Stimulated activated CD8-positive, alpha-beta memory T cell treated with anti-CD3 and anti-CD28 coated beads, Interleukin-12 subunit alpha, Interleukin-12 subunit beta, amount 100 ng/mL, for 4 hours (primary cell): ENCODE measurements at places on chromosomes 5 and 9.

GRCh38 chr9:134565316-134565915, 76.2 kb upstream of the COL5A1 start:
- DNase-seq = no peak

DNA sequence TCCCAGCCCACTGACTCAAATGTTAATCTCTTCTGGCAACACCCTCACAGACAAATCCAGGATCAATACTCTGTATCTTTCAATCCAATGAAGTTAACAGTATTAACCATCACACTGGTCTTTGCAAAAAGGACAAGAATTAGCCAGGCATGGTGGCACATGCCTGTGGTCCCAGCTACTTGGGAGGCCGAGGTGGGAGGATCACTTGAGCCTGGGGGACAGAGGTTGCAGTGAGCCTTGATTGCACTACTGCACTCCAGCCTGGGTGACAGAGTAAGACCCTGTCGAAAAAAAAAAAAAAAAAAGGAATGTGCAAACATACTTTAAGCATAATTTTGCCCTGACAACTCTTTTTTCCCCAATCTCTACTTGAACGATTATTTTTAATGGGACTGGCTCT, 57.9 kb upstream of the ERBIN start:
- DNase-seq = no peak

DNA sequence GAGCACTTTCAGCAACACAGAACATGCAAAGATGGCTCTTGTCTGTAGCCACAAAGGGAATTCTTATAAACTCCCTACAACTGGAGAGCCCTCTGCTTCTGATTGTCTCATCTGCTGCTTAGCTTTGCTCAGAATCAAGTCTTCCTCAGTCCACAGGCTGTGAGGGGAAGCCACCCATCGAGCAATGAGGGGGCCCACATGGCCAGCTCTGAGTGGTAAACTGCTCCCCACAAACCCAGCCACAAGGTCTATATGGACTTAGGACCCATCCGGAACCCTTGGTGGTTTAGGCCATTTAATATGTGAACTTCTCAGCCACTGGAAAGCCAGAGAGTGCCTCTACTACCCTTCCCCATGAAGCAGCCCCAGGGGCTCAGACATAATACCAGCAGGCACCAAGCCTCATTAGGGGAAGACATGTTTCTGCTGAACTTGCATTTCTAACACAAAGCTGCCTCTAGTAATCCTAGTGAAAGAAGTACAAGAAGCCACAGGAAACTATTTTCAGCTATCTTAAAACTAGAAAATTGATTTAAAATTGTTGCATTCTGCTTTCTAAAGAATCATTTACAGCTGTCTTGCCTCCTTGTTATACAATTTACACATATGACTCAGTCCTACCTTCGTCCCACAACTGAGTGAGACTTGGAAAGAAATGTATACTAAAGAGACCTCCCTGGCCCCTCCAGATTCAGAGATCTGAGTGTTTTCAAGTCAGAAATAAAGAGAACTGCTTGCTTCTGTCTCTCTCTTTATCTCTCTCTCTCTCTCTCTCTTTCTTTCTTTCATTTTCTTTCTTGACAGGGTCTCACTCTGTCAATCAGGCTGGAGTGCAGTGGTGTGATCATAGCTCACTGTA, 90.2 kb downstream of the ESM1 start:
- DNase-seq = no peak

DNA sequence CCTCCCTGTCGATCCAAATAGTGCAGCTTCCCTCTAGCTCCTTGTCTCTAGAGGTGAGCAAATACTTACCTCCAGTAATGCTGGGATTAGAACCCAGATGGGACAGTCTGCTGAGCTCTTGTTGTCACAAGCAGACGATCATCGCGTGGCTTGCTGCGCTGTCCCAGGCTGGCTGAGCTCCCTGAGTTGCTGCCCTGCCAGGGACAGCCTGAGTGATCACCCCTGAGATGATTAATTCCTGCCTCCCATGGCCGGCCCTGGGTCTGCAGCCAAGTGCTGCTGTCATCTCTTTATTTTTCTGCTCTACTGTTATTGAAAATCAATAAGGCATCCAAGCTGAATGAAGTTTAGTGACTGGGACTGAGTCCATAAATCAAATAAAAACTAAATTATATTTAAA, 94.0 kb upstream of the ALDH1B1 start:
- no peak for DNase-seq

GRCh38 chr5:138241688-138242571, 28.8 kb upstream of the CDC23 start:
- no peak for DNase-seq

DNA sequence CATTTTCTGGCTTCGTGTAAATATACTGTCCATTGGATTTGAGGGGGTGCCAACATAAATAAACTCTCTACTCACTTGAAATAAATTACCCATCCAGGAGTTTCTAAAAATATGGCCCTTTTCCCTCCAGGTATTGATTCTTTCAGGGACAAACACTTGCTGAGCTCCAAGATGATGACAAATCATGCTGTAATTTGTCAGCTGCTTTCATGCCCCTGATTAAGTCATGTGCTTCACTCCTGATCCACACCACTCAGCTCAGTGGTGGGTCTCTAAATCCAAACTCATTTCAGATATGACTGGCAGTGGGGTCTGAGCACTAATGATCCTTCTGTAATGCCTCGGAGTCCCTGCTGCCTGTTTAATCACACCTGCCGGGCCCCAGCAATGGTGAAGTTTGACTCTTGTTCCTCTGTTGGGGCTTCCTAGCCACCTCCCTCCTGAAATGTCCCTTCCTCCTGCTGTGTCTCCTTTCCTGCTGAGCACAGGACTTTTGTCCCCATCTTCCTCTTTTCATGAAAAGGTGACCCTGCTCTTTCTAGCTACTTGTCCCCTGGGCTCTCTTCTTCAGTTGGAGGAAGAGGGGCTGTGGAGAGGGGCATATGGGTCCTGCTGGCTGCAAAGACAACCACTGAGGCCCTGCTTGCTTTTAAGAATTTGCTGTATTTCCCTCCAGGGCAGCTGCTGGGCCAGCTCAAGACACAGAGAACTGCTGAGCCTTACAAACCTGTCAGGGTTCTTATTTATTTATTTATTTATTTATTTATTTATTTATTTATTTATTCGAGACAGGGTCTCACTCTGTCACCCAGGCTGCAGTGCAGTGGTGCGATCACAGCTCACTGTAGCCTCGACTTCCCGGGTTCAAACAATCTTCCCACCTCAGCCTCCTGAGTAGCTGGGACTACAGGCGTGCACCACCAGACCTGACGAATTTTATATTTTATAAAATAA, 200.0 kb downstream of the ATP10B start:
- DNase-seq = no peak

GRCh38 chr5:87909382-87909781, 359.3 kb downstream of the TMEM161B start:
- no peak for DNase-seq
